ENCODE measurements at places on chromosomes 12 and 14.

GRCh38 chr14:104537613-104537988 is 42.0 kb upstream of the C14orf180 start:
- no peak for DNase-seq

DNA sequence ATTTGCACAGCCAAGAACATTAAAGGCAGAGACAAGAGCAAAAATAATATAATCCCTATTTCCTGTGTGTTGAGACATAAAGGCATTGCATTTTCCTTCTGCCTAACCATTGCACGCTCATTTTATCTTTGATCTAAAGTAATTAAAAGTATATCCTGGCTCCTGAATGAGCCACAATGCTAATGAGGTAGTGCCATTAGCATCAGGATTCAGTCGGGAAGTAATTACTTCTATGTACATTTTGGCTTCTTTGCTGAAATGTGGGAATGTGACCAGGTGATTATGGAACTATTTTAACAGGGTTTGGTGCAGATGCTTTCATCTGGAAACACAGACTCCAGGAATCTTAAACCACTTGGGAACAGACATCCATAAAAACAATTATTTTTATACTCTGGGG is 77.4 kb downstream of the TMTC1 start:
- DNase-seq: no peak

DNA sequence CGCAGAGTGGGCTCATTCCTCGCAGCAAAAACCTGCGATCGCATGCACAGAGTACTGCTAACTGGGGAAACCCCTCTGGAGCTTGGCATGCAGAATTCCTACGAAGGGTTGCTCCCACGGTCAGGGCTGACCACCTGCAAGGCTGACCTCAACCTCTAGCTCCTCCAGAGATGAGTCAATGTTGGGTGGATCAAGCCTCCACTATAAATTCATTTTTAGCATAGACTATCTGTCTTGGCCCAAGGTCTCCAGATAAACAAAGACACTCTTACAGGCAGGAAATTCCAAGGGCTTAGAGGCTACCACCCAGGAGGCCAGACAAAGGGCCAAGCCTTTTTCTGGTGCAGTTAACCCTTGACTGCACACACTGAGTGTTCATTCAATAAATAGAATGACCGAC is 296.5 kb downstream of the TMEM132D start:
- no peak for DNase-seq

DNA sequence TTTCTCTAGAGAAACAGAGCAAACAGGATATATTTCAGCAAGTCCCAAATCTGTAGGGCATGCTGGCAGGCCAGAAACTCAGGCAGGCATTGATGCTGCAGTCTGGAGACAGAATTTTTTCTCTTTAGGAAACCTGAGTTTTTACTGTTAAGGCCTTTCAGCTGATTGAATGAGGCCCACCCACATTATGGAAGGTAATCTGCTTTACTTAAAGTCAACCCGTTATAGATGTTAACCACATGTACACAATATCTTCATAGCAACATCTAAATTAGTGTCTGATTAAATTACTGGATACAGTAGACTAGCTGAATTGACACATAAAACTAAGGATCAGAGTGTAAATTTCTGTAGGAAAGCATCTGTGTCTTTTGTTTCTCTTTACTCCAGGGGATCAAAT is 65.2 kb downstream of the SRGAP1 start:
- DNase-seq: no peak

DNA sequence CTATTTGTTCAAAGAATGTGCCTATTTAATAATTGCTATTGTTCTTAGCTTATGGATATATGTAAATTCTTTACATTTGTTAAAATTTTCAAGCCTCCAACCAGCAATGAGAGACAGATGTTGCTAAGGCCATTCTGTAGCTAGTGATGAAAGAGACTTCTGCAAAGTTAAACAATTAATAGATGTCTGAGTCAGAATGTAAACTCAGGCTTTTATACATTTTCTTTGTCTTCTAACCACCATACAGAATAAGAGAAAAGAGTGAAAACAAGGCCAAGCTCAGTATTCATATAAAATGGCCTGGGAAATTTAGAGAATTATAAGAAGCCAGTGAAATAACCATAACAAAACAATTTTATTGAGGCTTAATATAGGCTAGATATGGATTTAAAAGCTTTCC is 1102.3 kb upstream of the SEL1L start:
- no peak for DNase-seq

Data from stimulated activated CD4-positive, alpha-beta T cell treated with anti-CD3 and anti-CD28 coated beads, Interleukin-4, amount 100 ng/mL, for 24 hours (primary cell).